ENCODE measurements at places on chromosomes 12 and 14. TPM values are rescaled to one million over a fixed set of nuclear protein-coding genes. Genes with fewer than 3 reads are reported as not detected.

DNA sequence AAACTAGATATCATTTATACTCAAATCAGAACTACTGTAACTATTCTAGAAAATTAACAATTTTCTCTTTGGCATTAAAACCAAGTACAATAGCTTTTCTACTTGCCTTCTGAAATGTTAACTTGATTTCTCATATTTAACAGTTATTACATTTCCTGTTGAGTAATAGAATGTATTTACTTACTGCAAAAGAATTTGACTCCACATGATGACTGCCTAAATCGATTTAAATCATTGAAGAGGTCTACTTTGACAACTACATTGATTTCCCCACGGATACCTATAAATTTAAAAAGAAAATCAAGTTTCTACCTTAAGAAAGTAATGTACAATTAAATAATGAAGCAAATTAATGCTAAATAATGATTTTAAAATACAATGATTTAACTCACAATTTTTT, 18.9 kb downstream of the C2CD5 start:
- DNase-seq: no peak

The FAIM2 gene
- total RNA-seq: 0.34 TPM

- no peak for DNase-seq
These were observed 34.7 kb downstream of the CD9 start for GRCh38 chr12:6234906-6235305.

DNA sequence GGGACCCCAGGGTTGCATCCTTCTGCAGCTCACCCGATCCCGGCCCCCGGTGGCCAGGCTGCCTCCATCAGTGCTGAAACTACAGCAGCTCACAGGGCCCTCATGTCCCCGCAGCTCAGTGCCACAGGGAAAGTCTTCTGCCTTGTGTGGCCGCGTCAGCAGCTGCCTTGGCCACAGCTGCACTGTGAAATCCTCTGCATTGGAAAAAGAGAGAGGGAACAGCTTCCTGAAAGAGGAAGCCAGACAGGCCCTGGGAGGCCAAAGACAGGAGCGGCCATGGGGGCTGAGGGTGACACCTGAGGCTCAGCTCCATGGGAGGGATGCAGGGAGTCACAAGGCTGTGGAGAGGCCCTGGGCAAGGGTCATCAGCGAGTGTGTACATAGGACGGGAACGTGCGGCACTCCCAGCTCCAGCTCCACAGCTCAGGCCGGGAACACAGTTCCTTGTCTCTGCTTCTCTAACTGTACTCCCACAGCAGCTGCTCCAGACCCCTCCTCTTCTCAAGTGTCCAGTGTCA, 32.7 kb downstream of the PARP2 start:
- DNase-seq: no peak

The ANG gene
- 2.4 TPM for total RNA-seq

The RND1 gene
- 4.7 TPM for total RNA-seq

DNA sequence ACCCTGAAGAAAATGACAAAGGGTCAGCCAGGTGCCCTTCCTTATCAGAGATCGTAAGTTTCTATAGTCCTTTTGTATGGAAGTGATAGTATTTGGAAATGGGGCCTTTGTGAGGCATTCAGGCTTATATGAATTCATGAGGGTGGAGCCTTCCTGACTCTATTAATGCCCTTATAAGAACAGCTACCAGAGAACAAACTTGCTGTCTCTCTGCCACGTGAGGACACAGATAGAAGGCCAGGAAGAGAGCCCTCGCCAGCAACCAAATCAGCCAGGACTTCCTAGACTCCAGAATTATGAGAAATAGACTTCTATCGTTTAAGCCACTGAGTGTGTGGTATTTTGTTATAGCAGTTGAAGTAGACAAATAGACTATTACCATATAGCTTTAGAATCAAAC, 36.7 kb downstream of the TRMT5 start:
- DNase-seq: no peak

DNA sequence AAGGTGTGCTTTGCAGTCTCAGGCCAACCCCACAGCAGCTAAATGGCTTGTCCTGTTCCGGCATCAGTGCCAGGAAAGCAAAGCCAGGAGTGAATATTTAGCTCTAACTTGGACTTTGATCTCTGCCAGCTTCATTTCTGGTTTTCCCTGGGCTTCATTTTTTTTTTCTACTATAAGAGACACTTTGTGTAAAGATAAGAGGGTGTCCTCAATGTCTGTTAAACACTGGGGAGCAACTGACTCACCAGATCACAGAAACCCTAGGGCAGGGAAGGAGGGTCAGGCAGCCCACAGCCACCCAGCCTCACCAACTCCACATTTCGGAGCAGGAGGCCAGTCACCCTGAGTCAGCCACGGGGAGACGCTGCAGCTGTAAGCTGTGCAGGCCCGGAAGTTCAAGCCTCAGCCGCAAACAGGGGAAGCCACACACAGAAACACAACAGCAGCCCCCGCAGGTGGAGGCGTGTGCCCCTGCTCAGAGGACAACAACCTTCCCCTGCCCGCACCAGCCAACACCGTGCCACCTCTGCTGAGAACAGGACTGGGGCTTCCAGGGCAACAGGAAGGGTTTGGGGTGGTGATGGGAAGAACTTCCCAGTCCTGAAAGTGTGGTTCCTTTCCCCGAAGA, 6.3 kb downstream of the TNFRSF1A start:
- peak; percentile 96 for DNase-seq

The STAC3 gene
- not detected for total RNA-seq

Data from Daoy (cell line).